ENCODE measurements at places on chromosomes 11 and 22. TPM values are rescaled to one million over a fixed set of nuclear protein-coding genes. Genes with fewer than 3 reads are reported as not detected.

DNA sequence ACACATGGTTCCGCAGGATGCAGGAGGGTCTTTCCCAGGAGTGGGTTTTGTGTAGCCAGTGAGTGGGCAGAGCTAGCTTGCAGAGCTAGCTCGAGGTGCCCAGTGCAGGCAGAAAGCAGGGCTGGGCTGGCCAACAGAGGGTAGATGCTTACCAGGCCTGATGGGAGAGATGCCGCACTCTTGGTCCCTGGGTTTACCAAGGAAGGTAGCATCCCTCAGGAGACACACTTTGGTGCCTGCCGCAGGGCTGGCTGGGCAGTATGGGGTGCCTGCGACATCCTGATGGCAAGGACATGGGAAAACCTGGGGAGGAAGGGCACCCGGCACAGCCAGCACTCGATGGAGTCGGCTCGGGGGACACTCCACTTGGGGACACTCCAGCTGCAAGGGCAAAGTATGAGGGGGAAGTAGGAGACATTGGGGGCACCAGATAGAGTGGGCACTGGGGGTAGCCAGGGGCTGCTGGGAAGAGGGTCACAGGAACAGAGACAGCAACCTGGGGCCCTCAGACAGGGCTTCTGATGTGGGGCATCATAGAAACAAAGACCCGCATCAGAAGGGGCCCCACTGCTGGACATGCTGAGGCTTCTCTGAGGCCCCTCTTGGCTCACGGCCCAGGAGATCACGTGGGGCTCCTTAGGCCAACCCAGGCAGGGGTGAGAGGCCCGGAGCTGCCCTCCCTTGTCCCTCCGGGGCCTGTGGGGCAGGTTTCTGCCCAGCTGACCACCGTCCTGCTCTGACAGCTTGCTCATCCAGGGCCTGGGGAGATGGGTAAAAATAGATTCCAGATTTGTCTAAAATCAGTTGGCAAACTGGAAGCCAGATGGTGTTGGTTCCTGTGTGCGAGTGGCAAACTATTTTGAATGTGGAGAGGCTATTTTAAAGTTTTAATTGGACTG is 89.8 kb downstream of the MORC2 start:
- no peaks in the 10 kb centered on the region for H3K36me3 ChIP-seq
- no peaks in the 10 kb centered on the region for H3K4me1 ChIP-seq
- H3K4me3 ChIP-seq: no peak overlapping the region
- no peak for DNase-seq
- no peaks in the 10 kb centered on the region for H3K27me3 ChIP-seq

DNA sequence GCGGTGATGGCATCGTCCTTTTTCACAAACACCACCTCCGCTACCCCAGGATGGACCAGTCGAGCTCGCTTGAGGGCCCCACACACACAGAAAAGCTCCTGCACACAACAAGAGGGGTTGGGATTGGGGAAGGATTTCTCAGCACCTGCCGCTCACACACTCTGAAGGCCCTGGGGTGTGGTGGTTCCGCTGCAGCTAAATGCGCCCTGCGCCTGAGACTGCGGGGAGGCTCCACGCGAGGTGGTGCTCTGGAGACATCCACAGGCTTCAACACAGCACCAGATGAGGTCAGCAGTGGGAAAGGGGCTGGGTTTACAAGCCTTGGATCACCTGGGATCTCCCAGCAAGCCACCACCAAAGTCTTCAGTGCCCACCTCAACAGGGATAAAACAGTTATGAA is 22.7 kb downstream of the POLDIP3 start:
- peaks cover 3% of the 10 kb centered on the region for H3K4me1 ChIP-seq
- H3K27ac ChIP-seq: no peak overlapping the region
- DNase-seq: no peak
- H3K4me3 ChIP-seq: no peak overlapping the region

GRCh38 chr11:27217948-27218420 is 145.0 kb downstream of the CCDC34 start:
- H3K27ac ChIP-seq: no peak overlapping the region
- DNase-seq: peak; percentile 25
- H3K4me3 ChIP-seq: no peak overlapping the region

GRCh38 chr11:7585816-7586215 is 72.0 kb downstream of the PPFIBP2 start:
- H3K27me3 ChIP-seq: peaks cover 24% of the 10 kb centered on the region
- H3K27ac ChIP-seq: no peak overlapping the region
- no peak for DNase-seq
- H3K4me1 ChIP-seq: no peaks in the 10 kb centered on the region
- H3K4me3 ChIP-seq: no peak overlapping the region
- no peaks in the 10 kb centered on the region for H3K36me3 ChIP-seq

DNA sequence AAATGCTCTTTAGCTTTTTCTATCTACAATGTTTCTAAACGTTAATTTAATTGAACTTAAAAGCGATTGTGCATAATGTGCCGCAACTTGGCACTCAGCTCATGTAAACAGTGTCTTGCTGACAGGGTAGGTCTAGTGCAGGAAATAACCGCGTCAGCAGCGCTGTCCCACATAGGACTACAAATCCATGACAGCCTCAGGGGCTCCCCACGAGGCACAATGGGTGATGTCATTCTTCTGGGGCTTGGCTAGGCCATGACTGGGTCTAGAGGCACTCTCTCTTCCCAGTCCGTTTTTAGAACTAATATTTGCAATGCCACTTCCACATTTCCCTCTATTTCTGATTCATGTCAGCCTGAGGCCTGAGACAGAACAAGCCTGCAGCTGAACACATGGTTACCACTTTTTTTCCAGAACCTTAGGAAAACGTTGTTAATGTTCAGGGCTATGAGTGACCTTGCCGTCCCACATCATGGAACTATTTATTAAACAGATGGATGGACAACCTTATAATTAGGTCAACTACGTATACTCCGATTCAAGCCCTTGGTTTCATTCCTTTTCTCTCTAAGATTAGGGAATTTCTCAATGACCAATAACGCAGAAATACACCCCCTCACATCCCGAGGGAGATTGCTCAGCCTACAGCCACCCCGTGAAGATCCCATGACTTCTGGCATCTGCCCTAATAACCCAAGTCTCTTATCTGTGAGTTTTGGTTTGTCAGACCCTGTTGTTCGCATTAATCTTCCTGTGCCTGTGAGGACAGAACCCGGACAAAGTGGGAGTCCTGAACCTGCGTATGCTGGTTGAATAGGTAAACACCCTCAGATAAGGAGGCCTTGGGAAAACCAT is 19.4 kb upstream of the SNX32 start:
- H3K4me3 ChIP-seq: no peak overlapping the region
- no peak overlapping the region for H3K27ac ChIP-seq
- H3K27me3 ChIP-seq: peaks cover 7% of the 10 kb centered on the region
- H3K36me3 ChIP-seq: no peaks in the 10 kb centered on the region
- no peak for DNase-seq
- peaks cover 21% of the 10 kb centered on the region for H3K4me1 ChIP-seq

Gene TSPAN18
- total RNA-seq: 1.5 TPM

- peaks cover 68% of the 10 kb centered on the region for H3K36me3 ChIP-seq
- DNase-seq: no peak
- peaks cover 60% of the 10 kb centered on the region for H3K4me1 ChIP-seq
- peak overlapping the region; percentile 66 for H3K27ac ChIP-seq
Observed at GRCh38 chr22:45166932-45167331, 3.2 kb downstream of the NUP50 start.

GRCh38 chr11:117428856-117429229 is 101.2 kb downstream of the CEP164 start:
- DNase-seq: no peak
- no peak overlapping the region for H3K4me3 ChIP-seq
- H3K36me3 ChIP-seq: no peaks in the 10 kb centered on the region
- no peaks in the 10 kb centered on the region for H3K4me1 ChIP-seq
- peaks cover 6% of the 10 kb centered on the region for H3K27me3 ChIP-seq

- no peak for DNase-seq
- H3K4me1 ChIP-seq: no peaks in the 10 kb centered on the region
- H3K27me3 ChIP-seq: no peaks in the 10 kb centered on the region
- no peak overlapping the region for H3K4me3 ChIP-seq
Observed at GRCh38 chr11:133191931-133192330, 340.4 kb downstream of the OPCML start.

GRCh38 chr11:17867341-17867740 is 132.8 kb downstream of the KCNC1 start:
- H3K4me1 ChIP-seq: no peaks in the 10 kb centered on the region
- no peak overlapping the region for H3K27ac ChIP-seq
- H3K4me3 ChIP-seq: no peak overlapping the region
- H3K36me3 ChIP-seq: peaks cover 12% of the 10 kb centered on the region
- no peaks in the 10 kb centered on the region for H3K27me3 ChIP-seq

DNA sequence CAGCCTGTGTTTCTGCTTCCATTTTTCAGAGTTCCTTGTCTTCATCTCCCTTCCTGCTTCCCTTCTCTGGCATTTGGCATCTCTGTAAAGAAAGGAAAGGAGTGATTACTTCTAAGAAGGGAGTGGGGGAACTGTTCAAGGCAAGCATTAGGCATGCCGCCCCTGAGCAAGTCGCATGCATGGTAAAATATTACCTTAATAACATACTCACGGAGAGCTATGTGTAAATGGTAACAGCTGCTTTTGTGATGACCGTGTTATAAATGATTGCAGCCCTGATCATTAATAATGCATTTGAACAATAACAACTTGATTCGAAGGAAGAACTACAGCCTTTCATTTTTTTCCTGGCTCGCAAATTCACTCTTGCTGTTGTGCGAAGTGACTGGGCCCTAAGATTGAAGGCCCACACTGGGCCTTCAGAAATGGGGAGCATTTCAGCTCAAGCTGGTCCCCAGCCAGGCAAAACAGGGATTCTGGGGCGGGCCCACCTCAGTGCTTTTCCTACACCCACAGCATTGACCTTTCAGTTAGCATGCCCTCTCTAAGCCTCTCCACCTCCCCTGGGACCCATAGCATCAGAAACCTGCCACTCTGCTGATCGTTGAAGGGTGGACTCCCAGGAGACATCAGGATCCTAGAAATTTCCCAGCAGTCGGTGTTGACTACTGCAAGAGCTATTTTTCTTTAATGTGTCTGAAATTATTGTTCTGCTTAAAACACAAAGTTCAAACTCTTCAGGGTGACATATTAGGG is 263.0 kb upstream of the CADM1 start:
- H3K27ac ChIP-seq: no peak overlapping the region
- no peaks in the 10 kb centered on the region for H3K27me3 ChIP-seq
- no peak overlapping the region for H3K4me3 ChIP-seq

DNA sequence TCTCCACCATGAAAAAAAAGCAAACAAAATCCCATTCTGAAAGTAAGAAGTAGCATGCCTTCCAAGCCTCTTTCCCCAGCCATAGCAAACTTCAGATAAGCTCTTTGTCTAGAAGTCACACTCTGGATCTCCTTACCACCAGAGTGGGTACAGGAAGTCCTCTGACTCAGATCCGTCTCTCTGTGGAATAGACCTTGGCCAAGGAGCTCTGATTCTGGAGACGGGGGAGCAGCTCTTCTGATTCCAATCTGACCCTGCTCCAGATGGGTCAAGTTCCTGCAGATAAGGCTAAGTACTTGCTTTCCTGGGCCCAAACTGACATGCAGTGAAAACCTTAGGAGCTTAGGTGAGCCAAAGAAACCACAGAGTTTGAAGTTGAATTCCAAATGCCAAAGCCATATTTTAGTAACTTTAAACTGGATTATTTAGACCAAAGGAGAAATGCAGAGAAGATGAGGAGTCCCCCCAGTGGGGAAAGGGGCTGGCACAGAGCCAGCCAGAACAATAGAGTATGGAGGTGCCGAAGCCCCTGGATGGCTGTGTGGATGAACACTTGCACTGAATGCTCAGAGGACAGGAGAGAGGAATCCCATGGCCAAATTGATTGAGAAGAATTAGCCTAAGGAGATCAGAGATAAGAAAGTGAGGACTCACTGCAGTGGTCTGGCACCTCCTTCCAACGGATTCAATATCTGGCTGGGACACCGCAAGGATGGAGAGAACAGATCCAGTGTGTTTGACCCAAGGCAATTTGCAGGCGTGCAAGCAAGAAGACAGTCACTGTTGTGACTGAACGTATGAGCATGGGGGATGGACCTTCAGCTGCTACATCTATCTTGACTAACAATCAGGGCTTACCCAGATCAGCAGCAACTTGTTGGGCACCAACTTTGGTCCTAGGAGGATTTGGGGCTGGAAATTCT is 54.9 kb downstream of the ENDOD1 start:
- H3K27ac ChIP-seq: no peak overlapping the region
- no peaks in the 10 kb centered on the region for H3K36me3 ChIP-seq
- peaks cover 14% of the 10 kb centered on the region for H3K27me3 ChIP-seq
- DNase-seq: no peak

DNA sequence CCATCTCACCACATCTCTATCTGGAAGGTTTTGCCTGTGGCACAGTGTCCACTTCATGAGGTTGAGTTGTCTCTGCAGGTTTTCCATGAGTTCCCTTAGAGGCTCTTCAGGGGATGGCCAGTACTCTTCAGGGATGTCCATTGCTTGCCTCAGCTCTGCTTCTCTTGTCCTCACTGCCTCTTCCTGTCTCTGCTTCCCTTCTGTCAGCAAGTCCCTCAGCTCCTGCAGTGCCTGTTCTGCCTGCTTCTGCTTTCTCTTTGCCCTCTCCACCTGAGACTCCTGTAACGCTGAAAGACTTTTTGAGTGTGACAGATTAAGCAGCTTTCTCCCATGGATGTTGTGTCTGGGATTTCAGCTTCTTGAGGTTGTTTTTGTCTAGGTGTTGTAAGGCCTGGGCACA is 38.2 kb upstream of the MRPL17 start:
- peaks cover 26% of the 10 kb centered on the region for H3K4me1 ChIP-seq
- peaks cover 83% of the 10 kb centered on the region for H3K36me3 ChIP-seq
- H3K4me3 ChIP-seq: no peak overlapping the region
- DNase-seq: no peak
- H3K27me3 ChIP-seq: no peaks in the 10 kb centered on the region
- peak overlapping the region; percentile 57 for H3K27ac ChIP-seq

DNA sequence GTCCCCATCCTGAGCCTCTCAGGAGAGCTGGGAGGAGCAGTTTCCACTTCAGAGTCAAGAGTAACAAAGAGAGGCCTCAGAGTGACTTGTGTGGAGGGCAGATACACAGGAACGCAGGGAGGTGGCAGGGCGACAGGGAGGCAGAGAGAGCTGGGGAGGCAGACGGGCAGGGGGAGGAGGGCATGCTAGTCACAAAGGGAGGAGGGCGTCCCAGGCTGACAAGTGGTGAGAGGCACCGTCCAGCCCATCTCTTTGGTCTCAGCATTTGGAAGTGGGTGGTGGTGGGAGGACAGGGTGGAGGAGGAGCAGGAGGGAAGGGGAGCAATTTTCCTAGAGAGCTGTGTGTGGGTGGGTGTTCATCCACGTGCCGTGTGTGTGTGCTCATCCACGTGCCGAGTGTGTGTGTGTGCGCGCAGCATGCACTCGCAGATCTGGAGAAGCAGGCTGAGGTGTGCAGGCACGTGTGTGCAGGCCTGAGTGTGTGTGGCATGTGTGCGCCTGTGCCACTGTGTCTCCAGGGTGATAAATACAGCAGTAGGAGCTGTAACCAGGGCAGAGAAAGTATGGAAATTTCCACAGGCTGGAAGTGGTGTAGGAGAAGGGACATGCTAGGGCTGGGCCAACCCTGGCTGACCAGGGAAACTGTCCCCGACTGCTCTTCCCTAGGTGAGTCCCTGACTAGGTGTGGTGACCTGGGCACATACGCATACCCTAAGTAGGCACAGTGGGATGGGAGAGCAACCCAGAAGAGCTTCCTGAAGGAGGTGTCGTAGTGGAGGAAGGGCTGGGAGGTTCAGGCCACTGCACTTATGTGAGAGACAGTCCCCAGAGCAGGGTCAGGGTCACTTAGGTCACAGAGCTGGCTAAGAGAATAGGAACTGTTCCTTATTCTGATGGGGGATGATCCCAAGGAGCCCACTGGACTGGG is 7.3 kb upstream of the PDE2A start:
- peaks cover 23% of the 10 kb centered on the region for H3K27me3 ChIP-seq
- H3K4me3 ChIP-seq: no peak overlapping the region
- peaks cover 8% of the 10 kb centered on the region for H3K36me3 ChIP-seq
- H3K4me1 ChIP-seq: peaks cover 29% of the 10 kb centered on the region

Gene PAMR1
- not detected for total RNA-seq

Gene JAML
- 318 TPM for total RNA-seq

GRCh38 chr11:33063326-33063881 is 24.0 kb downstream of the TCP11L1 start:
- peak; percentile 73 for DNase-seq
- H3K36me3 ChIP-seq: peaks cover 51% of the 10 kb centered on the region
- H3K27me3 ChIP-seq: no peaks in the 10 kb centered on the region
- peak overlapping the region; percentile 75 for H3K27ac ChIP-seq
- H3K4me3 ChIP-seq: peak overlapping the region; percentile 34
